ENCODE measurements at places on chromosomes 2 and 18. TPM values are rescaled to one million over a fixed set of nuclear protein-coding genes. Genes with fewer than 3 reads are reported as not detected.

Gene CDK5R2
- not detected for total RNA-seq

Gene CASP10
- total RNA-seq = 6.3 TPM

Gene SFT2D3
- total RNA-seq = 12.7 TPM

Gene TRPM8
- not detected for total RNA-seq

Gene SNTG2
- total RNA-seq = 10.5 TPM

Gene GALNT3
- 16.7 TPM for total RNA-seq

Gene HOXD1
- total RNA-seq = 0.55 TPM

Gene EHD3
- 3.9 TPM for total RNA-seq

Gene GAREM2
- total RNA-seq = 0.95 TPM

Gene POTEI
- not detected for total RNA-seq

DNA sequence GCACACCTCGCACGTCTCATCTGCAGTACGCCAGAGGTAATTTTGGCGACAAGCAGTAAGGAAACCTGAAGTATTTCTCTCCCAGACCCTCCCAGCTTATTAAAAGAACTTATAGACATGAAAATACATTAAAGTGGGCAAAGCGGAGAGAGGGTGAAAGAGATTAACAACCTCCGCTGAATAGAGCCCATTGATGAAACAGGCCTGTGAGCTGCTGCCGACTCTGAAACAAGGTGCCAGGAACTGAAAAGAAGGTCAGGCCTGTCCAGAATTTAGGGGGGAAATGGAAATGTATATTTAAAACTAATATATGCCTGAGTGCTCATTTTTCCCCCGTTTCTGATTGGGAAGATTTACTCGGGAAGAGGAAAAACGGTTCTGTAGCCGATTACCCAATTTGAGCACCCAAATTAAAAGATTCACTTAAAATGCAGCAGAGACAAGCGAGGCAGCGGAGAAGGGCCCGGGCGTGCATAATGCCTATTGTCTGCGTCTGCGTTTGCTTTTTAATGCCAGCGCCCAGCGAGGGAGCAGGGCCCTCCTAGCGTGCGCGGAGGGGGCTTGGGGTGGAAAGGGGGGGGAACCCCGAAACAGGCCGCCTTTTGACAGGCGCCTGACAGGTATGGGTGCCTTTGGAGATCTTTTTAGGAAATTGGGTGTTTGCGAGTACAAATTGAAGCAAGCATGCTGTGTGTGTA, 316.2 kb downstream of the GBX2 start:
- DNase-seq = no peak

- DNase-seq = no peak
These were observed 1413.0 kb downstream of the DSC3 start for GRCh38 chr18:29629493-29630036.

DNA sequence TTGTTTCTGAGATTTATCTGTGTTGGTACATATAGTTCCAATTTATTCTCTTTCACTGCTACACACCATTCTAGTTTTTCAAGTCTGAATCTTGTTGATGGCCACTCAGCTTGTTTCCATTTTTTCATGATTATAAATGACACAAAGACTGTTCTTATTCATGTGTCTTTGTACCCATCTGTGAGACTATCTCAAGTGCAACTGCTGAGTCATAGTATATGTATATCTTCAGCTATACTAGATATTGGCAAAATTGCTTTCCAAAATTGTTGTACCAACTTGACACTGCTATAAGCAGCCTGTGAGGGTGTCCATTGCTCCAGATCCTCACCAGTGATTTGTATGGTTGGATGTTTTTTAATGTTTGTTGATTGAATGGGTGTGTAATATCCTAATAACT, 37.2 kb upstream of the RTN4 start:
- DNase-seq = no peak

- no peak for DNase-seq
These were observed 122.1 kb downstream of the TMEM247 start for GRCh38 chr2:46601328-46601963.

- peak; percentile 79 for DNase-seq
These were observed 41.4 kb downstream of the IL1R2 start for GRCh38 chr2:102033031-102033749.

GRCh38 chr2:128137094-128137616, 46.2 kb downstream of the UGGT1 start:
- DNase-seq = no peak

GRCh38 chr2:857937-858336, 92.7 kb upstream of the SNTG2 start:
- peak; percentile 31 for DNase-seq

DNA sequence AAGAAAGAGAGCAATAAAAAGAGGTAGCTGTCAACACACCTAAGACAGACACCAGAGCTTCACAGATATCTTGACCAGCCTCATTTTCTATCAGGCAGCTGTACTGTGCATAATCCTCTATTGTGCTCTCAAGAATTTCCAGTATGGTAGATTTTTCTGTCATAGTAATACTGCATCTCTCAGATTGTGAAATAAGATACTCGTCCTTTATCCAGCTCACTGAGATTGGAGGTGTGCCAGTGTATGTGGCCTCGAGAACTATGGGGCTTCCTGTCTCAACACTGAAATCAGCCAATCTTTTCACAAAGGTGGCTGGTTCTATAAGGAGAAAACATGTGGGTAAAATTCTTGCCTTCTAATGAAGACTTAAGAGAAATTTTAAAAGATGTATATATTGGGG, 88.9 kb downstream of the TTN start:
- no peak for DNase-seq

GRCh38 chr2:118766871-118767270, 80.6 kb downstream of the EN1 start:
- DNase-seq = no peak

GRCh38 chr2:182606728-182607681, 109.1 kb upstream of the DNAJC10 start:
- no peak for DNase-seq

DNA sequence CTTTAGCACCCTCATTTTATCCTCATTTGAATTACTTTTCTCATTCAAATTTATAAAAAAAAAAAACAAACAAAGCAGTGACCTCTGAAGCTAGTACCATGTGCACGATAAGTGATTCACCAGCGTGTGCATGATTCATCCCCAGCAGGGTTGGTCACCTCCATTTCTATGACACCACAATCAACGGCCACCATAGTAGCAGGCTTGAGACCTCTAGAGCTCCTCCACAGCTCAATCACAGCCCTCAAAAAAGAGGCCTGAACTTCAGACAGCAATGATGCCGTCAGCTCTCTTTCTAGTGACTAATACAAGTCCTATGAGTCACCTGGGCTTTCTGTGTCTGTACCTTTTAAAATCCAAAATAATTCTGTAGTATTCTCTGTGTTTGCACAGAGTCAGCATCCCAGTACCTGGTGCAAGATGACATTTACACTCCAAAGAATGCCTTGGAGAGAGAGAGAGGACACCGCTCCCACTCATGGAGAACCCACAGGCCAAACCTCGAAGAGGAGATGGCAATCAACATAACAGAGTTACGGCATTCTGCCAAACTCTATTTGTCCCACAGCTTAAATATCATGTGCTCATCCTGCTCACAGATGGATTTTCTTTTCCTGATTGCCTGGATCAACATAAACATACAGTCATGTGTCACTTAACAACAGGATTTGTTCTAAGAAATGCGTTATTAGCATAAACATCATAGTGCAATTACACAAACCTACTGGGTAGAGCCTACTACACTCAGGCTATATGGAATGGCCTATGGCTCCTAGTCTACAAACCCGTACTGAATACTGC, 58.7 kb downstream of the L3MBTL4 start:
- DNase-seq = no peak

- DNase-seq = no peak
These were observed 165.6 kb downstream of the MYO1B start for GRCh38 chr2:191410646-191411436.

- DNase-seq = no peak
These were observed 94.6 kb downstream of the PHLPP1 start for GRCh38 chr18:62809900-62810299.

DNA sequence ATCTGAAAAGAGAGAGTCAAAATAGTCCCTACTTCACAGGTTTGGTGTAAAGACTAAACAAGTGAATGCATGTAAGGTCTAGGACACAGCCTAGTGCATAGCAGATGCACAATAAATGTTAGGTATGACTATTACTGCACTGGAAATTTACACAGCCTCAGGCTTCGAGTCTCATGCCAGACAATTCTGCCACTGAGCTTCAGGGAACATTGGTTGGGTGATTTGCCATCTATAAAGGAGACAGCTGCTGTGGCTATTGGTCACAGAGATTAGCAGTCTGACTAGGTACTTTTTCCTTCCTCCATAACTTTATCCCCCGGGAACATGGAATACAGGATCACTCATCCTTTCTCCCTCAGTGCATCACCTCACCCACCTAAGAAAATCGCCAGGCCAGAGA, 89.2 kb downstream of the FAM124B start:
- no peak for DNase-seq

- DNase-seq = no peak
These were observed 51.9 kb upstream of the SPTBN1 start for GRCh38 chr2:54404270-54404669.

GRCh38 chr18:49340446-49340845, 120.0 kb downstream of the DYM start:
- no peak for DNase-seq

- DNase-seq = no peak
These were observed 88.3 kb downstream of the CAMKMT start for GRCh38 chr2:44450082-44450481.

DNA sequence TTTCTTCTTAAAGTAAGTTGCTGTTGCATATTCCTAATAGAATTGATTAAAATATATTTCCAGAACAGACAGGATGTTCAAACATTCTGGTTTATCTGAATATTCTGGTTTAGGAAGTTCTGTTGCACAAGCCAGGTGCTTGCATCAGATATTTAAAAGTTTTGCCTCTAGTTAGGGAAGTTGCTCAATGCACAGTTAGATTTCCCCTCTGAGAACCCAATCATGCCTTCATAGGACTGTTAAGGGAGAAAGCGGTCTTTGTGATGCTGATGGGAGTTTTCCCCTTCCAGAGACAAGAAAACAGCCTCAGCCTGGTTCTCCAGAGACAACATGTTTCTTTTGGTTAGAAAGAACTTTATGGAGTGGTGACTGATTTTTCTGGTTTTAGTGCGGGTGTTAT, 65.6 kb upstream of the REV1 start:
- DNase-seq = no peak

DNA sequence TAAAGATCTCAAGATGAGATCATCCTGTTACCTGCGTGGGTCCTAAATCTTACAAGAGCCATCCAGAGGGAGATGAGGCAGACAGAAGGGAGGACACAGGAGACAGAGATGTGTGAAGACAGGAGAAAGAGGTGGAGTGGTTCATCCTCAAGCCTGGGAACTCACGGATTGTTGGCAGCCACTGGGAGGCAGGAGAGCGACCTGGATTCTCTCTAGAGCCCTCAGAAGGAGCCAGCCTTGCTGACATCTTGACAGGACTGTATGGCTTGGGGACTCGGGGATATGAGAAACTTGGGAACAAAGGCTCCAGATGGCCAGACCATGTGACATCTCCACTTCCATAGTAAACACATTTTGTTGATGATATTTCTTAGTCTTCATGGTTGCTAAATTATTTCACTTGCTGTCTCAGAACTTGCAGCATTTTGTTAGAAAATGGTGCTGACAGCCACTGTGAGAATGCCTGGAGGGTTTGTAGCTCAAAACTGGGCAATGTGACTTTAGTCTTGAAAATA, 57.8 kb upstream of the MC2R start:
- no peak for DNase-seq

DNA sequence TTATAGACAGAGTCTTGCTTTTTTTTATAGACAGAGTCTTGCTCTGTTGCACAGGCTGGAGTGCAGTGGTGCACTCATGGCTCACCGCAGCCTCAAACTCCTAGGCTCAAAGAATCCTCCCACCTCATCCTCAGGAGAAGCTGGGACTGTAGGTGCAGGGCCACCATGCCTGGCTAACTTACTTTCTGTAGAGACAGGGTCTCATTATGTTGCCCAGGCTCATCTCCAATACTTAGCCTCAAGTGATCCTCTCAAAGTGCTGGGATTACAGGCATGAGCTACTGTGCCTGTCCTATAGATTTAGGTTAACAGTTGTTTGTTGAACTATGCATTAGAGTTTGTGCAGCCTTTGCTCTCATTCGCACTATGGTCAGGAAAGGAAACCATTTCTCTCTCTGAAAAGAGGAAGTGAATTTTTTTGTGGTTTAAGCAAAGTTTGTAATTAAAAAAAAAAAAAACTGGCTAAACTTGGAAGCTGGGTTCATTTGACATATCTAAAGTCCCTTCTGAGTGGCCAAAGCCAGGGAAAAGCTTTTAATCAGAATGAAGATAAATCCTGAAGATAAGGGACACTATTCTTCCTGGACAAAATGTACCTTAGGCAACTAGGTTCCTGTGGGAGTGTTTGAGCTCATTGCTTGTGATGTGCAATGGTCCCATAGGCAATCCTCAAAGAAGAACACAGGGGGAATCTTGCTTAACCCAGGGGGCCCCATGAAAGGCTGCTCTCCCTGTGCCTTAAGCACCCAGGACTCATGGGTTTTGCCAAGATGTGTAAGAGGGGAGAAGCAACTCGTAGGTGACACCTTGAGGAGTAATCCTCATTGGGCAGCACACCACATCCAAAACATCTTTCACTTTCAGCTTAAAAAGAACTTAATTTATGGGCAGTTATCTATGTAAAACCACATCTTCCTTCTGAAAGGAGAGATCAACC, 201.7 kb downstream of the MREG start:
- no peak for DNase-seq

DNA sequence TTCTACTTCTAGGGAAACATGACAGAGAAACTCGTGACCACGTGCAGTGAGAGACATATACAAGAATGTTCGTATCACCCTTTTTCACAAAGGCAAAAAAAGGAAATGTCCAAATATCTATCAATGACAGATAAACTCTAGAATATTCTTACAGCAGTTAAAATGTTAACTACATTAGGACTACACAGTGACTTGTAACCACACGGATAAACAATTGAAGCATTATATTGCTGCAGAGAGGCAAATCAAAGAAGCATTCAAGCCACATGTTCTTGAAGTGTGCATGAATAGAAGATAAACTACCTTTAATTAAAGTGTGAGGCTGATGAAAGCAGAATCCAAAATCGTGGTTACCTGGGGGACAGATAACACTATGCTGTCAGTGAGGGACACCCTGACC, 935.3 kb upstream of the KLHL29 start:
- DNase-seq = no peak

Data from lower leg skin (tissue), 4 donors.